ENCODE measurements at places on chromosomes 1 and 21.

- DNase-seq = peak; percentile 43
Observed at GRCh38 chr1:17059391-17060305, 5.8 kb upstream of the SDHB start.

- DNase-seq = no peak
Observed at GRCh38 chr1:16248603-16249516, 11.9 kb upstream of the CPLANE2 start.

- no peak for DNase-seq
Observed at GRCh38 chr1:178607718-178608408, 95.0 kb downstream of the TEX35 start.

DNA sequence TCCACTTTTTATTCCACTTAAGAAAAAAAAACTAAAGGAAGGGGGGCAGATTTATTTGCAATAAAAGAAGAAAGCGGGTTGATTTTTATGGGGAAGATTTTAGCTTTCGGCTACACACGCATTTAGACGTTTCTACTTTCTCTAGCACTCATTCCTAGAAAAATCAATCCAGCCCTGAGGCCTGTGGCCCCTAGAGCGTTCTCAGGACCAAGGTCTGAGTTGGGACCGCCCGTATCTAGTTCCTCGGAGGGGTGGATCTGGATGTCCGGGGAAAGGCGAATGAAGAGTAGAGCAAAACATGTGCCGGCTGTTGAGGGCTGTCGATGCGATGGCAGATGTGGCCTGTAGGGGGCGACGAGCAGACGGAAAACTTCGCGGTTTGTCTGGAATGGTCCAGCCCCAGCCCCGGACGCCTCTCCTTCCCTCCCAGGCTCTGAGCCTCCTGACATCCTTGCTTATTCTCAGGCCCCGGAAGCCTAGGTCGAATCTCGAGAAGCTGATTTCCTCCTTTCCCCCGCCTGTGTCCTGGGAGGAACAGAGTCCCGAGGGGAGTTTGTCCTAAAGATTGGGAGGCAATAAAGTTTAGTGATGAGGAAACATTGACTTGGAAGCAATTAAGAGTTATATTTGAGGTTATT is 5.2 kb downstream of the FOXD3 start:
- peak; percentile 62 for DNase-seq

- no peak for DNase-seq
Observed at GRCh38 chr1:225849925-225850324, 32.3 kb downstream of the TMEM63A start.

- no peak for DNase-seq
Observed at GRCh38 chr1:207335695-207336363, 14.4 kb downstream of the CD55 start.
